ENCODE measurements at places on chromosomes 3 and 15.

- no peak for DNase-seq
These were observed 5.1 kb upstream of the MTMR14 start for GRCh38 chr3:9644245-9644644.

GRCh38 chr15:80380154-80380553, 24.0 kb upstream of the ARNT2 start:
- DNase-seq, result no peak

GRCh38 chr3:45145681-45146614, at the start of gene CDCP1:
TSS of gene CDCP1 (minus strand) at chr3:45146378. CDS start at chr3:45146287, 91 bp downstream.
- no peak for DNase-seq

GRCh38 chr3:37283011-37283410, 108.6 kb upstream of the LRRFIP2 start:
- DNase-seq, result no peak

DNA sequence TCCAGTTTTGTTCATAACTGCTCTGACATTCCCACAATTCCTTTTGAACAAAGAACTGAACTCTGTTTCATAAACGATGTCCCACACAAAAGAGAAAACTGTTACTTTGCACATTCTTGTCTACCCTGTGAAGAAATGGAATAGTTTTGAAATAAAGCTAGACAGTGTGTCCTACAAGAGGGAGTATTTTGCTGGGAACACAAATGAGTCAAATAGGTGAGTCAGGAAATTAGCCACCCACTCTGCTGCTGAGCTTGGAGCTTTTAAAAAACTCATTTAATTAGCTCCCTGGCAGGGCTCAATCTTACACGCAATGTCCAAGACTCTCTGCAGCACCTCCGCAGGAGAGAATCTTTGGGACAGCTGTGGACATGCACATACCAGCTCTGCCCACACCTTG, 193.4 kb downstream of the SLC9A9 start:
- DNase-seq, result no peak

DNA sequence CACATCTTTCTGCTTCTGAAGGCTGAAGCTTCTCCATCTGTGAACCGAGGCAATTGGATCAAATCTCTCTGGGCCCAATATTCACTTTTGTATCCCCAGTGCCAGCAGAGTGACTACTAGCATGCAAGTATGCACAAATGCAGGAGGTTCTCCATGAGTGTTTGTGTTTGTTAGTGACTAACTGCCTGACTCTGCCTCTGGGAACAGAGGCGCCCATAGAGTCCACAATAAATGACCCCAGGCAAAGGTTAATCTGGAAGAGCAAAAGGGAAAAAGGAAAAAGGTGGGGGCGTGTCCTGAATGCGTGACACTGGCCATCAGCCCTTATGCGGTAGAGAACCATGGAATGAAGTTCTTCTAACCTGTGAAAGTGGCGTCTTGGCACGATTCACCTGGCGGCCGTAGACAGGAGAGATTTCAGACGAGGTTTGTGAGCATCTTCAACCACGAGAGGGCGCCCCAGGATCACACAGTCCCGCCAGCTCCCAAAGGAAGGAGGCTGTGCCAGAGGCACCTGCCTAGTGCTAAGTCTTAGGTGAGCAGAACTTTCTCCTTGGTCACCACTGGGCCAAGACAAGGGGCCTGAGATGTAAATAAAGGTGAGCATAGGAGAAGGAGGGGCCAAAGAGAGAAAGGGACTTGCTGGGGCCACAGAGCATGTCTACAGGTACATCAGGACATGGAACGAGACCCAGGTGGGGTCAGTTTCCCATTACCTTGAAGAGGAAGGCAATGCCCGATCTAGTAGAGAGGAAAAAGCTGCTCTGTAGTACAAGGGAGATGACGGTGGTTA, 44.2 kb downstream of the RBPMS2 start:
- peak; percentile 51 for DNase-seq

DNA sequence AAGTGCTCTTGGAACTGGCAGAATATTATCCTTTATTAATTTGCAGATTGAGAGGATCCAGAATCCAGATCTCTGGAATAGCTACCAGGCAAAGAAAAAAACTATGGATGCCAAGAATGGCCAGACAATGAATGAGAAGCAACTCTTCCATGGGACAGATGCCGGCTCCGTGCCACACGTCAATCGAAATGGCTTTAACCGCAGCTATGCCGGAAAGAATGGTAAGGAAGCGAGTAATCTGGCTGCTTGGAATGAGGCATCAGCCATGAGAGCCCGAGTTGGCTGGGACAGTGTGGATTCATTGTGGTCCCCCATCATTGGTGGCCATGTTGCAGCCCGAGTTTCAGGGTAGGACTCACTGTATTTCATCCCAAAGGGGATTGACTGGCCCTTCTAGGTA, 47.1 kb downstream of the PARP14 start:
- no peak for DNase-seq

GRCh38 chr3:72154391-72155335, 369.7 kb upstream of the PROK2 start:
- no peak for DNase-seq

GRCh38 chr3:156834435-156834834, 8.3 kb downstream of the LEKR1 start:
- no peak for DNase-seq

DNA sequence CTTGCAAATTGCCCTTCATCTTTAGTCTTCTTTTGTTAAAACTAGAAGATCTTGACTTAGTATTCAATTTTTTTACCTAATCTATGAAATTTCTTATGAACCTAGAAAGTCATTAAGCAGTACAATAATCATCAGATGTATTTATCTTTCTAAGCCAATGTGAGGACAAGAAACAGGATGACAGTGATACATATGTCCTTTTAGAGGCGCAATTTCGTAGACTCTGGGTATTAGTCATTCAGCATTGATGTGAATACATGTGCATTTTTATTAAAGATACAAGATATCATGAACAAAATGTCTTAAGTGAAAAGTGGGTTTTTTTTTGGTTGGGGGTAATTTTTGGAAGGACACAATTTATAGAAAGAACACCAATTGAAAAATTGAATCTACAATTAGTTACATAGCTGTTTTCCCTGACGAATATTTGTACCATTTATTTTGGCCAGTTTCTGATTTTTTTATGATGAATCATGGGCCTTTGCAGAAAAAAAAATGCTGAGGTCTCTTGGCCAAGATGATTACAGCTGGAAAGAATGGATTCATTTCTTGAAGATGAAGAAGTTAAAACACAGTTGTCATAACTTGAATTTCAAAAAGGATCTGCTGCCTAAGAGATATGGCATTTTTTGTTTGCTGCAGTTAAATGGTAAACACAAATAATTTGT, 48.9 kb upstream of the AGTR1 start:
- DNase-seq, result no peak

DNA sequence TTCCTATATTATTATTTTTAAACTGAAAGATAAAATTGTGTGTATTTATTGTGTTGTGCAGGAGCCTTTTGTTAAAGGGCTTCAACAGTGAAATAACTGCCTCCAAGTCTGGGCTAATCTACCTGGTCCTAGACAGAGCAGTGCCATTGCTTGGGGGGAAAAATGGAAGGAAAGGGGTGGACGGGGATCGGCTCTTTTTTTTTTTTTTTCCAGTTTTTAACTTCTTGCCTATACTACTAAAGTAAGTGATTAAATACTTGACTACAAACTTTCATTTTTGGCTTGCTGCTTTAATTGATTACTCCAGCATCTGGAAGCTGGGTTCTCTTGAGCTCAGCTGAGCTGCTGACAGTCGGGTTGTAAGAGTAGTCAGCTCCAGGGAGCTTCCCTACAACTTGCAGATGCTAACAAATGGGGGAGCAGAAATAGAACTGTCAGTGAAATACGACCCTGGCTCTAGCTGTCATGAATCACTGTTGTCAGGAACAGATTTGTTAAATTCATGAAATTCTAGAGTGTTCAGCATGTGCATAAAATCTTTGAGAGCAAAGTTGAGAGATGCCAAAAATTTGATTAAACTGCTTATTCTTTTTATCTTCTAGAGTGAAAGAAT, 276.7 kb downstream of the ROBO1 start:
- no peak for DNase-seq

- no peak for DNase-seq
These were observed 156.2 kb upstream of the IQSEC1 start for GRCh38 chr3:13229273-13229949.

DNA sequence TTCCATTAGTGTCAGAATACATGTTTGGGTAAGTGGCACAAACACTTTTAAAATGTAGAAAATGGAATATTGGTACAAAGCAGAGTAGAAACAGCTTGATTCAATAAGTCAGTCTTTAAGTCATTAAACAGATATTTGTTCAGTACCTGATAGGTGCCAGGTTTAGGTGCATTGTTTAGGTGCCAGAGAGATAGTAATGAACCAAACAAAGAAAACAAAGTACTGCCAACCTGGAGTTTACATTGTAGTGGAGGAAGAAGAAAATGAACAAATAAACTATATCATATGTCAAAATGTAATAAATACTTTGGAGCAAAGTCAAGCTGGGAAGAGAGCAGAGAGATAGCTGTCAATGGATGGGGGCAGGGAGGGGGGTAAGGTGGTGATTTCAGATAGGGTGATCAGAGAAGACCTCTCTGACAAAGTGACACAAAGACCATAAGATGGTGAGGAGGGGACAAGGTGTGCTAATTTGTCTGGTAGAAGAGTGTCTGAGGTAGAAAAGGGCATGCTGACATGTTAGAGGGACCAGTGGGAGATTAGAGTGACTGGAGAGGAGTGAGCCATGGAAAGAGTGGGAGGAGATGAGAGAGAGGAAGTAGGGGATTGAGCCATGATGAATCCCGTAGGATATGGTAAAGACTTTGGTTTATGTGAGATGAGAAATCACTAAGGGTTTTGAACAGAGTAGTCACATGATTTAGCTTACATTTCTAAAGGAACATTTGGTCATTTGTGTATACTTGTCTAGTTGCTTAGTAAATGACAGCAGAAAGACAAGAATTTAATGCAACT, 128.2 kb downstream of the UBE2E2 start:
- DNase-seq, result no peak

- DNase-seq, result no peak
These were observed 104.7 kb upstream of the TBC1D5 start for GRCh38 chr3:17847156-17847555.

- DNase-seq, result no peak
These were observed 171.5 kb downstream of the RPLP1 start for GRCh38 chr15:69624155-69624520.

- DNase-seq, result no peak
These were observed 26.0 kb upstream of the GNB5 start for GRCh38 chr15:52217186-52217585.

DNA sequence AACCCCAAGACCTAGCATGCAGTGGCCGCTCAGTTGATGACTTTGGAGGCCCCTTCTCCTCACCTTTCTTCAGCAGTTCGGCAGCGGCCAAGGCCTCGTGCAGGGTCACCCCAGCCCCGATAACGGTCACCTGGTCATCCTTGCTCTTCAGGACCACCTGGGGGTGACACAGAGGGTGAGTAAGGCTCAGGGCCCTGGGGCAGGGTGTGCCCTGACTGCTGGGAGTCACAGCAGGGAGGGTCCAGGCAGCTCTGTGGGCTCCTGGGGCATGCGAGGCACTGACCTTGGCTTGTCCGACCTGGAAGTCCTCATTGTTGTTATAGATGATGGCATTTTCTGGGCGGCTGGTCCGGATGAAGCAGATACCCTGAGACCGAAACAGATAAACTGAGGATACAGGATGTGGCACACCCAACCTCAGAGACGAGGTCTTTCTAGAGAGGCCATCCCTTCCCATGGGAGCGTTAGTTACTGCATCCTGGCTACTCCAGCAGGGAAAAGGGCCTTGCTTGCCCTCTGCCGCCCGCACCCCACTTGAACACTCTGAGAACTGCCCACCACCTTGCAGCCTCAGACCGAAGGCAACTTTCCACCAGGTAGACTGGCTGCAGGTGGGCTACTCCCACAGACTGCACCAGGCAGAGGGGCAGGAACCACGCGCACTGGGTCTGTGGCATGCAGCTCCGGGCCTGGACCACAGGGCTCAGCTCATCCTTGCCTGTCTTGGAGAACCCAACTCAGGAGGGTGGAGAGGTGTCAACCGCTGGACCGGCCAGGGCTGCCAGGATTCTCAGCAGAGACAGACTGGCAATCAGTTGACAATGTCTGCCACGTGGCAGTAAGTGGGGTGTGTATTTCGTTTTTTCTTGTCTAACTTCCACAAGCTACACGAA, 27.6 kb downstream of the TKT start:
- DNase-seq, result no peak

- DNase-seq, result no peak
These were observed 70.4 kb downstream of the KLF13 start for GRCh38 chr15:31396881-31397560.

- no peak for DNase-seq
These were observed 12.2 kb downstream of the CPB1 start for GRCh38 chr3:148839805-148840204.

GRCh38 chr15:45180648-45181436, 6.9 kb downstream of the SHF start:
- DNase-seq, result no peak

DNA sequence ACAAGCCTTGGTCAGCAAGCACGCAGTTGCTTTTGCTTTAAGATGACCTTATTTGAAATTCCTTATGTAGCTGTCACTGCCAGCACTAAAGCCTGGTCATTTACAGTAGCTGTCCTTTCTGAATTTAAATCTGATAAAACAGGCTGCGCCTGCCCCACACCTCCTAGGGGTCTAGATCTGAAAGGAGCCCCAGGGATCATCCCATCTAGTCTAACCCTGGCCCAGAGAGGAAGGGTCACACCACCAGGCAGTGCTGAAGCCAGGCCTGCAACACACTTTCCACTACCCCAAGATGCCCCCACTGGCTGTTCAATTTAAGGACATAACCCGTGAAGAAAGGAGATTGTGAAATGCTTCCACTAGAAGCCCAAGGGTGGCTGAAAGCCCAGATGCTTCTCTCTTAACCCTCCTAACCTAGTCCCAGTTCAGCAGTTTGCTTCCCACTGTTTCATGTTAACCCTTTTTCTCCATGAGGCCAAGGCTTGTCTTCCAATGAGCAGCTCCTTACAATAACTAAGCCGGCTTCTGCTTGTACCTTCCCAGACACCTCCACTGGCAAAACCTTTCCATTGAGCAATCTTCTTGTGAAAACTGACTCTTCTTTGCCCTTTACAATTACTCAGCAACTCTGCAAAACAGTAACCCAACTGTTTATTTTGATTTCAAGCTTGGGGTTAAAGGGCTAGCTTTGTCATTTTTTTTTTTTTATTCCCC, 198.9 kb upstream of the LPP start:
- no peak for DNase-seq

DNA sequence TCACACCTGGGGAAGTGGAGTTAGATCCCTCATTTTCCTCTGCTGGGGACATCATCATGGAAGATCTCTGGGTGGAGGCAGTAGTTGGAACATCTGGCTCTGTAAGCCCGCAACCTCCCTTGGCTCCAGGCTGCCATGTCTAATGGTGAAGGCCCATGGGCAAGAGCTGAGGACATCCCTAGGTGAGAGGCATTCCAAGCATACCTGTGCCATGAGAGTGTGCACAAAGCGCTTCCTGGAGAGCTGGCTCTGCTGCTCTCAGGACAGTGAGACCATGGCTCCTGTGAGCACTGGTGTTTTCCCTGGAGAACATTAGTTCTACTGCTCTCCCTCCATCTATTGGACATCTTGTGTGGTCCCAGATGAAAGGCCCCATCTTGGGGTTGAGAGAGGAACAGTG, 7.7 kb downstream of the MAPKAPK3 start:
- DNase-seq, result no peak

GRCh38 chr15:50315814-50316630, 39.0 kb downstream of the GABPB1 start:
- no peak for DNase-seq

GRCh38 chr15:91694131-91694830, 159.2 kb upstream of the SLCO3A1 start:
- DNase-seq, result no peak

GRCh38 chr3:89889386-89889785, 782.0 kb downstream of the EPHA3 start:
- DNase-seq, result no peak
